Activated naive CD4-positive, alpha-beta T cell (primary cell): ENCODE measurements at places on chromosomes 2 and 18.

DNA sequence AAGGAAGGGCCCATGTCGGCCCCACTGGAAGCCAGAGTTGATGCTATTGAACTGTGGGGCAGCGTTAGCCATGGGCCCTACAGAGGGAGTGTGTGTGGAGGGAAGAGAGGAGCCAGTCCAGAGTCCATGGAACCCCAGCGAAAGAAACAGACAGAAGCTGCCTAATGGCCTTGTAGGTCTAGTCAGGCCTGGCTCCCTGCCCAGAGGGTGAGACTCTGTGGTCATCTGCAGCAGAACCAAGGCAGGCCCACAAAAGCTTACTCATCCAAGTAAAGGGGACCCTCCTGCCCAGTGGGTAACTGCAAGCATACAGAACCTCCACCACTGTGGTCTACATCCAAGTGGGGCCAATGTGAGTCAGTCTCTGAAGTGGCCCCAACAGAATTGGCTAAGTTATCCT lies 439.8 kb downstream of the TGIF1 start:
- DNase-seq: no peak

- no peak for DNase-seq
These were observed 38.0 kb downstream of the SLC4A1AP start for GRCh38 chr2:27701676-27702075.

DNA sequence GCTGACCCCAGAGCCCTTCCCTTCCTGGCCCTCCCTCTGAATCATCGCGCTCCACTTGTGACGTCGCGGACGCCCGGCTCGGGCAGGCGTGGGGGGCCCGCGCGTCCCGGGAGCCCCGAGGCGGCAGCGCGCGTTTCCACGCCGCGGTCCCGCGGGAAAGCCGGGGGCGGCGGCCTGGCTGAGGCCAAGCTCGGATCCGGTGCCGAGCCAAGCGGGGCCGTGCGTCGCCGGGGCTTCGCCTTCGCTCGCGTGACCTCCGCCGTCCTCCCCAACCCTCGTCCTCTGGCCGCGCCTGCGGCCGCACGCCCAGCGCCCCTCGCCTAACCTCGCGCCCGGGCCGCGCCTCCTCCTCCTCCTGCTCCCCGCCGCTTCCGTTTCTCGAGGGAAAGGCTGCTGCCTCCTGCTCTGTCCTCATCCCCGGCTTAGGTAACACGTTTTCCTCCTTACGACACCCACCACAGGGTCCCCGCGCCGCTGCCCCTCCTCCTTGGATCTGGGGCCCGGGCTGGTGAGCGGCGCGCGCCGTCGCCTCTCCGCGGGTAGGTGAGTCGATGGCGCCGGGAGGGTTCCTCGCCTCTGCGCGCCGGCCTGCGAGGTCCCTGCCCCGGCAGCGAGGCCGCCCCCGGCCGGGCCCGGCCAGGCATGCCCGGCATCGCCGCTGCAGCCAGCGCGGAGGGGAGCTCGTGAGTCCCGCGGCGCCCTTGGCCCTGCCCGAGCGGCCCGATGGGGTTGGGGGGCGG lies at the start of gene INPP1:
Gene INPP1, plus strand, starts transcription at position 54 of the 740 bp plus-strand sequence. CDS start 16,514 bp downstream, outside the sequence.
- peak; percentile 26 for DNase-seq

GRCh38 chr2:41719756-41720155 lies 328.1 kb upstream of the PKDCC start:
- DNase-seq: no peak

DNA sequence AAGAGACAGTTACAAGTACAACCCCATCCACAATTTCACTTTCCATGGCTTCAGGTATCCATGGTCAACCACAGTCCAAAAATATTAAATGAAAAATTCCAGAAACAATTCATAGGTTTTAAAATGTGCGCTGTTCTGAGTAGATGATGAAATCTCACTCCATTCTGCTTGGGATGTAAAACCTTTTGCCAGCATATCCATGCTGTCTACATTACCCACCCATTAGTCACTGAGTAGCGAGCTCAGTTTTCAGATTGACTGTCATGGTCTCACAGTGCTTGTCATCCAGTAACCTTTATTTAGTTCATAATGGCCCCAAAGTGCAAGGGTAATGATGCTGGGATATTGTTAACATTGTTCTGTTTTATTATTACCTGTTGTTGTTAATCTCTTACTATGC lies 40.5 kb downstream of the SMAD4 start:
- DNase-seq: no peak

DNA sequence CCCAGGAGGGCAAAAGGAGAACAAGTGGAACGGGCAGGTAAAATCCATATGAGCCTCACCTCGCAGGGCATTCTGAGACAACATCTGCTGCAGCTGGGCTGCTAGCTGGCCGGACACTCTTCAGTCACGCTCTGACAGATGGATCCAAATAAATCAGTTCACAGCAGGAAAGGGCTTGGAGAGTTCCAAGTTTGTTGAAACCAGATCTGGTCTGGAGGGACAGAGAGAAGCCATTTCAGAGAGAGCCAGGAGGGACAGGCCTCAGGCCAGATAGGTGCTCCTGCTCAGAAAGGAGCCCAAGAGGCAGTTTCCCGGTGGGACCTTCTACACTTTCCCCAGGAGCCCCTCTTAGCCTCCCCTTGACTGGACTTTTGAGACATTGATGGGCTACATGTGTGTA lies 28.2 kb upstream of the TNP1 start:
- no peak for DNase-seq

GRCh38 chr2:129135017-129135416 lies 816.3 kb upstream of the HS6ST1 start:
- DNase-seq: no peak

DNA sequence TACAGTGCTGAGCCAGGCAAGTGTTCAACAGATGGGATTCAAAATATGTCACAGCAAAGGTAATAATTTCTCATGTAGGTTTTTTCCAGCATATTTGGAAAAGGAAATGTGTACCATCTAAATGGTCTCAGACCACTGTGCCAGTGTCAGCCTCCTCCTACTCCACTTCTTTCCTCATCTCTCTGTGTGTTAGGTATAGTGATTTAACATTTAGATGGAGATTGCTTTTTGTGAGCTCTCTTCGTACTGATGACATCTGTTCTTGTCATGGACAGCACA lies 80.9 kb upstream of the TSPYL6 start:
- no peak for DNase-seq

DNA sequence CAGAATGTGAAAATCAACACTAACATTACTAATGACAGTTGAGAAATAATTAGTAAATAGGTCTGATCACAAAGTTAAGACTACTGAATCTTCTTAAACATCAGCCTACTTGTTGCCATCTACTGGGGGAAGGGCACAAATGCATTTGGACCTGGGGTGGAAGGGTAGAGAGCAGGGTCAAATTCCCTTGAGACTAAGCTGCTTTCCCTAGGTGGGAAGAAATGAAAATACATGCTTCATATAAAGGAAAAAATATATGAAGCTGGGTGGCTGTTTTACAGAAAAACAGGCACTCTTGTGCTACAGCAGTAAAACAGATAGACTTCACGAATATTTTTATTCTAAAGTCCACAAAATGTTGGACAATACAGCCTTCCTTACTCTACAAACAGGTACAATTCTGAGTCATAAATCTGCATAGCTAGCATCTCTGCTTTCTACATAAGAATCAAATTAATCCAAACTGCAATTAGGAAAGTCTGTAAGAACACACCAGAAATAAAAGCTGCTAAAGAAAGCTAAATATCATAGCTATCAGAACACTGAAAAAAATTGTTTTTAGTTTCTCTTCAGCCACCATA lies 10.9 kb downstream of the TRIP12 start:
- no peak for DNase-seq

- DNase-seq: no peak
These were observed 243.8 kb downstream of the CELF4 start for GRCh38 chr18:37321582-37322491.

DNA sequence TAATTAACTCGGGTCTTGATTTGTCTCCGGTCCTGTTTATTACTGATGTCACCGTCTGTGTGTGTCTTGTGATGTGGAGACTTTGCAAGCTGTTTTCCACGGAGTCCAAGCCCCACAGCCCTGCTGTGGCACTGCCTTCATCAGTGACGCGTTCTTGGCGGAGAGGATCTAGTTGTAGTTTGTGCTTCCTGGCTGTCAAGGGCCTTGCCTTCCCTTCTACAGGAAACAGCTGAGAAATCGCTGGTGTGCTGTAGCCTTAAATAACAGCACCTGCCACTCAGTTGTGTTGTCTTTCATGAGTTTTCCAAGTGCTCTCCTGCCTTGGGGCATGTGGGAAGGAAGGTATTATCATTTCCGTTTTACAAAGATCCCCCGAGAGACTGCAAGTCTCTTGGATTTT lies 26.3 kb downstream of the CTIF start:
- no peak for DNase-seq

GRCh38 chr18:74836296-74837139 lies 238.8 kb downstream of the ZNF407 start:
- DNase-seq: no peak

DNA sequence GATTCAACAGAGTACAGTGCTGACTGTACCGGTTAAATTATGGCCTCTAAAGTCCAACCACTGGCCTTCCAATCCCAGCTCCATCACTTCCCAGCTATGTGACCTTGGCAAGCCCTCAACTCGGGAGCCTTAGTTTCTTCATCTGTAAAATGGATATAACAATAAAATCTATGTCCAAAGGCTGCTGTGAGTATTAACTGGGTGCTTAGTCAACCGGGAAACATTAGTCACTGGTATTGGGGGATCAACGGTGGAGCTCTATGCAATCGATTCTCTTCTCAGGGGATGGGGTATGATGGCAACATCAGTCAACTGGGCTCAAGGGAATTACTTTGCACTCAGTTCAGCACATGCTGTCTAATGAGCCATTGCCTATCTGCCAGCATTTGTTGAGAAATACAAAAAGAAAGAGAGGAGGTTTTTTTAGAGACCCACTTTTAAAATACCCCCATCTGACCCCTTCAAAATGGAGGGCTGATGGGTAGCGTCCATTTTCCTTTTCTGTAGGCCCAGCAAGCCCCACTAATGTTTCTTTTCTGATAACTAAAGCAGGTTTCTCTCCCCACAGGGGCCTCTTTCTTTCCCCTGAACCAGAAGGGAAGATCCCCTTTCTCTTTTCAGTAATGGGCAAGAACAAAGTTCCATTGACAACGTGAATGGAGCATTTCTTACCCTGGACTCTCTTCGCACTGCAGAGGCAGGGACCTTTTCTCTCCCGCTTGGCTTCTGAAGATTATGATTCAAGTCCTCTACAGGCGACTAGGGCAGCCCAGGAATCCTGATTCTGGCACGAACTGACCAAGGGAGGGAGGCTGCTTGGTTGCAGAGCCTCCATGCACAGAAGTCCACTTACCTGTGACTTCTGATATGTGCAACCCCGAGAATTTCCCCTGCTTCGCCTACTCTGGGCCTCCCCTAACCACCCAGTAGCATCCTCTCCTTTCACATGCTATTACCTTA lies 8.7 kb upstream of the AGFG1 start:
- DNase-seq: no peak

DNA sequence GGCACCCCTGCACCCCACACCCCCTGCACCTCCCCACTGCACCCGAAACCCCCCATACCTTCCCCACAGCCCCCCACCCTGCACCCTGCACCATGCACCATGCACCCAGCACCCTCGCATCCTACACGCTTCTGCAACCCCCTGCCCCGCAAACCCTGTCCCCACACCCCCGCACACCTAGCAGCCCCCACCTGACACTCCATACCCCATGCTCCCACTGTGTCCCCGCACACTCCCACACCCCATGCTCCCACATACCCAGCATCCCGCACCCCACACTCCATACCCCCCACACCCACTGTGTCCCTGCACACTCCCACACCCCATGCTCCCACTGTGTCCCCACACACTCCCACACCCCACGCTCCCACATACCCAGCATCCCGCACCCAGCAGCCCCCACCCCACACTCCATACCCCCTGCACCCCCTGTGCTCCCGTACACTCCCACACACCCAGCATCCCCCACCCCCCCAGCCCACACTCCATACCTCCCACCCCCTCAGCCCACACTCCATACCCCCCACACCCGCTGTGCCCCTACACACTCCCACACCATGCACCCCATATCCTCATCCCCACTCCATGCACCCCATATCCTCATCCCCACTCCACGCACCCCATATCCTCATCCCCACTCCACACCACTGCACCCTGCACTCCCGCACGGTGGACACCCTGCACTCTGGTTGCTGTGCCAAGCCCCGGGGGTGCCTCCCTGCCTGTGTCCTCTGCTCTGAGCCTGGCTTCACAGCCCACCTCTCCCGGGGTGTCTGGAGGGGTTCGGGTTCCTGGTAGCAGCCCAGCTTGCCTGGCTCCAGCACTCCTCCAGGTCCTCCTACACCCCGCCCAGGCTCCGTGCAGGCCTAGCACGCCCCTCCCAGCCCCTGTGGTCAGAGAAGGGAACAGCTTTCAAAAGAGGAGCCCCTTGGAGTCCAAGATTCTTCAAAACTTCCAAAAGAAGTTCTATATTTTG lies 93.9 kb upstream of the CTDP1 start:
- DNase-seq: no peak

- DNase-seq: no peak
These were observed 121.7 kb downstream of the PHLPP1 start for GRCh38 chr18:62837011-62837410.

DNA sequence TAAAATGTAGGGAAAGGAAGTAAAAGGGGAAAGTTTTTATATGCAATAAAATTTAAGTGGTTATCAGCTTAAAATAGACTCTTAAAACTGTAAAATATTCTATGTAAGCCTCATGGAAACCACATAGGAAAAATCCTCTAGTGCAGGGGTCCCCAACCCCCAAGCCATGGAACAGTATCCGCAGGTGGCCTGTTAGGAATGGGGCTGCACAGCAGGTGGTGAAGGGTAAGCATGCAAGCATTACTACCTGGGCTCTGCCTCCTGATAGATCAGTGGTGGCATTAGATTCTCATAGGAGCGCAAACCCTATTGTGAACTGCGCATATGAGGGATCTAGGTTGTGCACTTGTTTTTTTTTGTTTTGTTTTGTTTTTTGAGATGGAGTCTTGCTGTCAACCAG lies 1409.3 kb upstream of the CDH2 start:
- DNase-seq: no peak

DNA sequence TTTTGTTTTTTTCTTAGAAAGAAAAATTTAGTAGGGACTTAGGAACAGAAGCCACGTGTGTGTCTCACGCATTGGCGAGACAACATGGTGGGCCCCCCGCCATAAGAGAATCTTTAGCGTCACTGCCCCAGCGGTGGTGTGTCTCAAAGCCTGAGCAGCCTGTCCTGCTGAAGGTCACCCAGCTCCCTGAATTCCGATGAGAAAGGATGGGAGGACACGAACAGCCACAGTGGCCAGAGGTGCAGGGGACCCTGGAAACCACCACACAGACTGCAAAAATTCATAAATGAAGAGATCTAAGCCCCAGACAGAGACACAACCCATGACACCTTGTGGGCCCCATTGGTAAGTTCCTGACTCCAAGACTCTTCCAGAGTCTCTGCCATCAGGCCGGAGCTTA lies 266.1 kb upstream of the RAB6C start:
- DNase-seq: no peak

DNA sequence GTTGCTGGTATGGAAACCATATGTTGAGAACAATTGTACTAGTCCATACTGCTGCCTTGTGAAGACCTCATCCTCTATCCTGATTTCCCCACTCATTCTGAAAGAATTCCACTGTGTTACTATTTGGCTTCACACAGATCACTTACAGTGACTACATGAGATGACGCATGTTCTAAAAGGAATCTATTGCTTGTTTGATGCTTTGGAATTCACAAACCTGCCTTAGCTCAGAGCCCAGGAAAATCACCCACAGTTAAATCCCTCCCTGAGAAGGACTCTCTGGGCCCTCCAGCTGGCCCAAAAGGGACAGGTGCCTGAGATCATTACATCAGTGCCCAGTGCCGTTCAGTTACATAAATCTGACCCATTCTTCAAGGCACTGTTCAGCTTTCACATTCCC lies 45.3 kb downstream of the KLHL29 start:
- DNase-seq: no peak
